ENCODE measurements at places on chromosomes 7 and 10.
A peak's percentile ranks its signal among the peaks of the same experiment; 100 is the strongest.

DNA sequence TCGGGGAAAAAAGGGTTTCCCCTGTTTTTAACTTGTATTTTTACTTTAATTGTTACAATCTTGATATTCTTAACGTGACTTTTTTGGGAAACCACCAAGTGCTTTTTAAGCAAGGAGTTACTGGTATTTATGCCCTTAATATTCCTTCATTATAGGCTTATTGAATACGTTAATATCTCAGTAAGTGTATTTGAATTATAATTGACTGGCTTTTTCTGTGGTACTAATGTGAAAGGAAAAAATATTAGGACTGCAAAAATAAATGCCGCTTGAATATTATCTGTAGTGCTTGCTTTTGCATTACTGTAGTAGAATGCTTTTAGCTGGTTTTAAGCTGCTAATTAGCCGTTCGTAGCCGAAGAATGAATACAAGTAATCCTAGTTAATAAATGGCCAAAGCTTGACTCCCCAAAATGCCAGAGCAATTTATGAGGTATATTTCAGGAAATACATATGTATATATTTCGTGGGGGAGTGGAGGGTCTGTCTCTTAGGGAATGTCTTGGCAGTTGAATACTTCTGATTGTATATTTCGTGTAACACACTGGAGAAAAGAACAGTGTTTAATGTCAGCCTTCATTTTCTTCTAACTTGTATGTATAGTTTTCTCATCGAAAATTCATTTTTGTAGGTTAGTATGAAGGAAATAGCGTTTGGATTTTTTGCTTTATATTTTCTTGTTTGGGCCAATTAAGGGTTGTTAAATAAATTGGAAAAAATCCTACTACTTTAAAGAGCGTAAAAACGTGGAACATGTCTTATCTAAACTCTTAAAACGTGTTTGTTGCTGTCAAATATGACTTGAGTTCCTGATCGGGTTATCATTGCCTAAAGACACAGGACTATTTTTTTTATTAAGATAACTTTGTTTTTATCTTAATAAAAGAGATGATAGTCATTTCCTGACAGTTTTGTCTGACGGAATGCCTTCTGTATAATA lies 1.5 kb downstream of the PDCD4 start:
- no peak for DNase-seq

GRCh38 chr7:42181566-42181965 lies 55.4 kb downstream of the GLI3 start:
- DNase-seq: no peak

- DNase-seq: no peak
These were observed 99.1 kb downstream of the SAMD9 start for GRCh38 chr7:93018716-93019115.

- no peak for DNase-seq
These were observed 1025.0 kb upstream of the CELF2 start for GRCh38 chr10:9992661-9993060.

GRCh38 chr10:72888151-72888638 lies 5.3 kb upstream of the OIT3 start:
- no peak for DNase-seq

GRCh38 chr10:114764656-114765055 lies 56.9 kb upstream of the FHIP2A start:
- peak; percentile 47 for DNase-seq

DNA sequence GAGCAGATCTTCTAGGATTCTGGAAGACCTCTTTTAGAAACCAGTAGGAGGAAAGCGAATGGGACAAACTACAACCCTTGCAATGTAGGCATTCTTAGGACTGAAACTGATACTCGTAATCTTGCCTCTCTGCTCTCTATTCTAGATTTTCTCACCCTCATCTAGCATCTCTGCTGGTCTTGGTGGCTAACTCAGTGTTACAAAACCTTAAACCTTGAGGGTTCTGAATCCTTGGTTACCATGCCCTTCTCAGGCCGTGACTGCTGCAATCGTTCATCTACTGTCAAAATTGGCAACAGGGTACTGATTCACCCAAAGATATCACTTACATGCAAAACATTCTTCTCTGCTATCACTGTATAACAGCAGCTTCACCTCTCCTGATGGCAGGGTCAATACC lies 55.2 kb downstream of the SAMD9 start:
- no peak for DNase-seq

DNA sequence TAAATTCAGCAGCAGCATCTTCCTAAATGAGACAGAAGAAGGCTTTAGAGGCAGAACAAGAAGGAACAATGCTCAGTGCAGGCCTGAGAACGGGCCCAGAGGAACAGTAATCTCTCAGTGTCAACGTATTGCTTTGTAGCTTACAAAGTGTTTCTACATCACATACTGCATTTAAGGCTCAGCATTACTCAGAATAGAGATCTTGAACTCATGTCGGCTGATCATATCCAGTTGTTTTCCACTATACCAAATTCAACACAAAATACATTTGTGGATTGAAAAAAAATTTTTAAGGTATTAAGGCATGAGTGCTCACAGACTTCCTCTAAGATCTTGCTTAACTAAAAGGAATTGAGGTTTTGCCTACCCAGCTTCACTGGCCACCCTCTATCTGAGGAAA lies 325.1 kb downstream of the HPSE2 start:
- no peak for DNase-seq

Measured in Ammon's horn (tissue), 1 donor.